ENCODE measurements at places on chromosomes 13 and 19.
A peak's percentile ranks its signal among the peaks of the same experiment; 100 is the strongest.

GRCh38 chr13:85282876-85283275 lies 516.3 kb downstream of the SLITRK6 start:
- no peak for DNase-seq

- DNase-seq, result no peak
These were observed 45.6 kb downstream of the CELF5 start for GRCh38 chr19:3269916-3270671.

DNA sequence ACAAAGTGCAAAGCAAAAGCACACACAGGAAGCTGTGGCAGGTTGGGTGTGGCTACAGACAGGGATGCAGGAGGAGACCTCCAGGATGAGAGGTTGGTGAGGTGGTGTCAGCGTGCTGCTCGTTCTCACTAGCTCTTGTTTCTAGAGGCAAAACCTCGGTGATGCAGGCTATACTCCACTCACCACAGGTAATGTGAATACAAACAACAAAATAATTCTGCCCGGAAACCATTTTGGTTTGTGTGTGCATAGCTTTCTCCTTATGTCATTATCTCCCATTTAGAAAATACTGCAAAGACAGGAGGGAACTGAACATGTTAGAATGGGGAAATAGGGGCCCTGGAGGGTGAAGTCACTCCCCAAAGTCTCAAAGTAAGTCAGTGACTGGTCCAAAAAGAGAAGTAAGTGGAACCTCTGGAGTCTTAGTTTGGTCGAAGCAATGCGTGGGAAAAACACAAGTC lies 9.4 kb downstream of the LCP1 start:
- DNase-seq, result peak; percentile 90

DNA sequence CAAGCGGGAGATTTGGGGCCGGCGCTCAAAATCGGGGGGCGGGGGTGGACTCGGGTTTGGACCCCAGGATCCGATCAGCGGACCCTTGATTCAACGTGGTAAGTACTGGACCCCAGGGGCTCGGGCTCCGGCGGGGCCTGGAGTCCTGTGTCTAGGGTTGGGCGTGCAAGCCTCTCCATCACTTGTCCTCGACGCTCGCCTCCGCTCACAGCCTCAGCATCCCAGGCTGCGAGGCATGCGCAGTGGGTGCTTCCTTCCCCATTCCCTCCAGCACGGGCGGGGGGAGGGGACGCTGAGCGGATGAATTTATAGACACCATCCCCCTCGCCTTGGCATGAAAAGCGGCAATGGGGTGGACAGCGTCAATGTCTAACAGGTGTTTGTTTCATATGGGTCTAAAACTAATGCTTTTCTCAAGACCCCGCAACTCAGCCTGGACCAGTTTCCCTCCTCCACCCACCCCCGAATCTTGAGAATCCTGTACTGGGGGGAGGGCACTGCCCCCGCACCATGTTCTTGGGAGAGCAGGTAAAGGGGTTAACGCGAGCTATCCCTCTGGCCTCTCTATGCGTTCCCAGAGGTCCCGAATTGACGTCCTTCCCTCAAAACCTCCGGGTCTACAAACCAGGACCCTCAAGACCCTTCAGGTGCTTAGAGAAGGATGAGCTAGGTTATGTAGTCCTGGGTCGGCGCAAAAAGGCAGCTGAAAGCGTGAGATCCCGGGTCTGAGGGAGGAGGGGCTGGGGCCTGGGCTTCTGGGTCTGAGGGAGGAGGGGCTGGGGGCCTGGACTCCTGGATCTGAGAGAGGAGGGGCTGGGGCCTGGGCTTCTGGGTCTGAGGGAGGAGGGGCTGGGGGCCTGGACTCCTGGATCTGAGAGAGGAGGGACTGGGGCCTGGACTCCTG lies 579 bp downstream of the CPT1C start:
- DNase-seq, result peak; percentile 50

- no peak for DNase-seq
These were observed at the start of gene TEX26 for GRCh38 chr13:30932481-30933353. TEX26 (plus strand) TSS chr13:30932656; CDS start chr13:30932716, 60 bp downstream.

GRCh38 chr13:111902726-111903125 lies 164.2 kb upstream of the SOX1 start:
- peak; percentile 13 for DNase-seq

- DNase-seq, result no peak
These were observed 563.1 kb downstream of the EFNB2 start for GRCh38 chr13:105972306-105972721.

GRCh38 chr19:40453151-40453735 lies 9.1 kb upstream of the SERTAD3 start:
- no peak for DNase-seq

DNA sequence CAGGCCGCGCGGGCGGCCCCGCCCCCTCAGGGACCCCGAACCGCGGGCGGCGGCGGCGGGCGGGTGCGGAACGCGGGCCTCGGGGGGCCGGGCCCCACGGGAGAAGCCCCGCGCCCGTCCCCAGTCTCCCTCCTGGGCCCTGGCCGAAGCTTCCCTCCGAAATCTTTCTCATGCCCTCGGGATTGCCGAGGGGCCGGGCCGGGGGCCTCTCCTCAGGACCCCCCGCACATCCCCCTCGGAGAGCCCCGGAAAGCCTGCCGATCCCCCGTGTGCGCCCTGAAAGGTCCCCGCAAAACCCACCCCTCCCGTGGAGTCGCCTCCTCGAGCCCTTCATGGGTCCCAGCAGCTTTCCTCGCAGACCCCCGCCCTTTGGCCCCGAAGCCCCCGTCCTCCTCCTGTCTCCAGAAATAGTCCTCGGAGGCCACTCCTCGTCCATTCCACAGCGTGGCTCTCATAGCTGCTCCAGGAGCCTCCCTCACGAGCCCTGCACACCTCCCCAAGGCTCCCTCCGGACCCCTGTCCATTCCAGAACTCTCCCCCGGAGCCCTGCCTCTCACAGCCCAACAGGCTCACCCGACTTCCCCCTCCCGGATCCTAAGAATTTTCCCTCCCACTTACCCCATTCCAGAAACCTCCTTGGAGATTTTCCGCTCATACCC lies 555 bp downstream of the SAMD4B start:
- DNase-seq, result peak; percentile 33

DNA sequence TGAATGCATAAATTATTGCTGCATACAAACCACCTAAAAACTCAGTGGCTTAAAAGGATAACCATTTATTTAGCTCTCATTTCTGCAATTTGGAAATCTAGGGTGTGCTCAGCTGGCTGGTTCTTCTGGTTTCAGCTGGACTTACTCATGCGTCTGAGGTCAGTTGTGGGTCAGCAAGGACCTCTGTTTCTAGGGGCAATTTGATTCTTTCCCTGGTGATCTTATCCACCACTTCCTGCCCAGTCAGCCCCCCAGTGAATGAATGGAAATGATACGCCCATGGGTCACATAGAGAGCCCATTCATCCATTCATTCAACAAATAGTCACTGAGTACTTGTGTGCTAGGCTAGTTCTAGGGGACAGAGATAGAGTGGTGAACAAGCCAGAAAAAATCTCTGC lies 9.9 kb downstream of the FXYD5 start:
- DNase-seq, result no peak

DNA sequence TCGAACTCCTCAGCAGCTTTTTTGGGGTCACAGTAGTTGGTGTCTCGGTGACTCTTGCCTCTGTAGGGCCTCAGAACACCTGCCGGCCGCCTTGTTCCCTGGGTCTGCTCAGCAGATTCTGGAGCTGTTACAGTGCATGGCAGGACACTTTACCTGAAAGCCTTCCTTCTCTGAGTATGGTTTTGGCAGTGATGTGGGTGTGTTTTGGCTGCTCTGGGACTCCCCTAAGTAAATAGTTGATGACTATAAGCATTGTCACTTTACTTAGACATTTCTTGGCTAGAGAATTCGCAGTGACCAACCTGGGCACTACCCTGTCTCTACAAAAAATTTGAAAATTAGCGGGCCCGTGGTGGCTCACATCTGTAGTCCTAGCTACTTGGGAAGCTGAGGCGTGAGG lies 7.0 kb downstream of the MAU2 start:
- no peak for DNase-seq

- no peak for DNase-seq
These were observed 89.4 kb downstream of the PCCA start for GRCh38 chr13:100178309-100178708.

DNA sequence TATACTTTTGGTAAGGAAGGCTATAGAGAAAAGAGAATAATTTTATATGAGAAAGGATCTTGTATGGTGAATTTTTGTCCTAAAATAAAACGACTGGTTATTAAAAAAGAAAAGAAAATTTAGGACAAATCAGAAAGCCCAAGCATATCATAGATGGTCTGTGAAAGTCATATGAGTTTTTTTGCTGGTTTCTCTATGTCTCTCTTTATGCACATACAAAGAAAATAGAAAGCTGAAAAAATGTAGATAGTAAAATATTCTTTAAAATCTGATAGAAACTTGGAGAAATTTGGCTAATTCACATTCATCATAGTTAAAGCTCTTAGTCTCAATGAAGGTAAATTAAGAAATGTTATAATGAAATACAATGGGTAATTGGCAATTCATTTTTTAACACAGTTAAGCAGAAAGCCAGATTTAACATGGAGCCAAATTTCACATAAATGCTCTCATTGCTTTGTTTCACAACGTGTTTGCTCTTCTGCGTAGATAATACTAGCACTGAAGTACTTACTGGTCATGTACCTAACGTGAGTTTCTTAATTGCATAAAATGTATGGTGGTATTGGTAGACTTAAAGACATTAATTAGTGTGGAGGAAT lies 621.5 kb upstream of the ATXN8OS start:
- no peak for DNase-seq

DNA sequence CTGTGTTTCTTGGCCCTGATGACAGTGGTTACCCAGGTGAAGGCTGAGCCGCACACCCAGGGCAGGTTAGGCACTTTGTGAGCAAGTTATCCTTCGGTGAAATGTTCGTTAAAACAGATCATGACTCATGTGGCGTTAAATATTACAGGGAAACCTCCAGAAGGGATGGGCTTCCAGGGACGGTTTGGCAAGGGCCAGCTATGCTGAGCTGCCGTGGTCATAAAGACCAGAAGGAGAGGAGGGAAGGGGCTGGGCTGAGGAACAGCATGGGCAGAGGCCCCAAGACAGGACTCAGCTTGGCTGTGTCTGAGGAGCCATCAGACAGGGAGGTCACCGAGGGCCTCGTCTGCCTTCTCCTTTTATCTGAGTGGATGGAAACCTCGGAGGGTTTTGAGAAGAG lies 47.5 kb downstream of the ATP11A start:
- DNase-seq, result no peak

- DNase-seq, result no peak
These were observed 17.2 kb upstream of the SLITRK6 start for GRCh38 chr13:85816413-85816812.

- DNase-seq, result no peak
These were observed 31.7 kb downstream of the TRPM4 start for GRCh38 chr19:49189259-49189658.

DNA sequence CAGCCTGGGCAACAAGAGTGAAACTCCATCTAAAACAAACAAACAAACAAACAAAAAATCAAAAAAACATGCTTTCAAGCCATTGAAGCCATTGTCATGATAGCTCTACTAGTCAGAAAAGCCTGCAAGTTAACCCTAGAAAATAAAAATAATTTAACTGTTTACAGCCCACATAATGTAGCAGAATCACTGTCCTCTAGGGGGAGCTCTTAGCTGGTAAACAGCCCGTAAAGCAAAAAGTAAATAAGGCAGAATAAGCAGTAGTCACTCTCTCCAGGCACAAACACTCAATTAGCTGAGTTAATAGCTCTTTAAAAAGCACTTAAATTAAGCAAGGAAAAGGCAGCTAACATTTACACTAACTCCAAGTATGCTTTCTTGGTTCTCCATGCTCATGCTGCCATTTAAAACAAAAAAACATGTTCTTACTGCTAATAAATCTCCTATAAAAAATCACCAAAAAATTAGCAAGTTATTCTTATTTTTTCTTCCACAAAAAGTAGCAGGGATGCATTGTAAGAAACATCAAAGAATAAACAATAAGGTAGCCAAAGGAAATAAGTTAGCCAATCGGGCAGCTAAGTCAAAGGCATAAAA lies 11.3 kb downstream of the LILRB4 start:
- no peak for DNase-seq

DNA sequence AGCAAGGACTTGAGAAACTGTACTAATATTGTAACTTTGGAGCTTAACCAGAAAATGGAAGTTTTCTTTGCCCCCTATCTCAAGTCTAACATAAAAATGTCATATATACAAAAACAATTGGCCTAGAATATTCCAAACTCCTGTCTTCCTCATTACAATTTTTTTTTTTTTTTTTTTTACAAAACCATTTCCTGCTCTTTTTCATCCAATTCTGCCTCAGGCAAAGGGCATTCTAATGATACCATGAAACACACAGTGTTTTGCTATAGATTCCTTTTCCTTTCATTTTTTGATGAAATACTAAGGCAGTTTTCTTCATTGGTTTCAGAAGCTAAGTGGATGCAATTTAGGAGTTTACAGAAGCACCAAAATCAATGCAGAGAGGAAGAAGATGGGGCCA lies 119.7 kb downstream of the LHFPL6 start:
- no peak for DNase-seq

DNA sequence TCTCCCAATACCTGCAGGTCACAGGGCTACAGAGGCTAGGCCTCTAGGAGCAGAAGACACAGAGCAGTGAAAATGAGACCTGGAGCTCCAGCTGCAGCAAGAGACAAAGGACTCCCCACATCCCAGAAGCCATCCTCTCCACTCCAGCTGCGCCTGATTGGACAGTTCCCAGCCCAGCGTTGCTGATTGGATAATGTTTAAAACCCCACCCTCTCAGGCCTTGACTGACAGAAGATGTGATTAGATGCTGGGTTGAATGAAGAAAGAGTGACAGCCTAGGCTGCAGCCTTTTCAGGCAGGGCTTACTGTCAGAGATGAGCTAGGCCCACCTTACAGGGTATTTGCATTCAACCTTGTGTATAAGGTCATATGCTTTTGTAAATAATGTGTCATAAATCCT lies 59.4 kb downstream of the ZNF708 start:
- DNase-seq, result no peak

DNA sequence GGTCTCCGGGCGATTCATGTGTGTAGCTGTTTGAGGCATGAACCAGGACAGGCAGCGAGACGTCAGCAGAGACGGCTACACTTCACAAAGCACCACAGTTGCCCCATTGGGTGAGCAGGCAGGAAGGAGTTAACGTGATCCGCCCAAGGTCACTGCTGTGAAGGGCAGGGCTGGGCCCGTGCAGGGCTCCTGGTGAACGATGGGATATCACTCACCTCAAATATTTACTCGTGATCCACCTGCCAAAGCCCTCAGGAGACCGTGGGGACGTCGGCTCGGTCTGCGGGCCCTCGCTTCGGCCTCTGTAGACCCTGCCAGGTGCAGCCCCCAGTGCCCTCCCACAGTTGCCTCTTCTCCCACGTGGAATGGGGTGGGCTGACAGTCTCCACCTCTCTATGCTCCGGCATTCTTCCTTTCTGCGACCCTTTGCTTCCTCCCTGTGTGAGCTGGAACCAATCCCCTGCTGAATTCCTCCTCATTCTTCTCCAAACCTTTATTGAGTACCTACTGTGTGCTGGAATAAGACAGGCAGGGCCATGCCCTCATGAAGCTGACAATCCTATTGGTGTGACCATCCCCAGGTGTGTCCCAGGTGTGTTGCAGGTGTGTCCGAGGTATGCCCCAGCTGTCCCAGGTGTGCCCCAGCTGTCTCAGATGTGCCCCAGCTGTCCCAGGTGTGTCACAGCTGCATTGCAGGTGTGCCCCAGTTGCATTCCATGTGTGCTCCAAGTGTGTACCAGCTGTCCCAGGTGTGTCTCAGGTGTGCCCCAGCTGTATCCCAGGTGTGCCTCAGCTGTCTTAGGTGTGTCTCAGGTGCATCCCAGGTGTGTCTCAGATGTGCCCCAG lies 2.0 kb upstream of the GRK1 start:
- peak; percentile 17 for DNase-seq
